ENCODE measurements at places on chromosomes 12 and 14.

- DNase-seq = no peak
Observed at GRCh38 chr12:77377622-77378021, 312.3 kb upstream of the E2F7 start.

GRCh38 chr14:22839159-22839779, 2.9 kb downstream of the MMP14 start:
- no peak for DNase-seq

DNA sequence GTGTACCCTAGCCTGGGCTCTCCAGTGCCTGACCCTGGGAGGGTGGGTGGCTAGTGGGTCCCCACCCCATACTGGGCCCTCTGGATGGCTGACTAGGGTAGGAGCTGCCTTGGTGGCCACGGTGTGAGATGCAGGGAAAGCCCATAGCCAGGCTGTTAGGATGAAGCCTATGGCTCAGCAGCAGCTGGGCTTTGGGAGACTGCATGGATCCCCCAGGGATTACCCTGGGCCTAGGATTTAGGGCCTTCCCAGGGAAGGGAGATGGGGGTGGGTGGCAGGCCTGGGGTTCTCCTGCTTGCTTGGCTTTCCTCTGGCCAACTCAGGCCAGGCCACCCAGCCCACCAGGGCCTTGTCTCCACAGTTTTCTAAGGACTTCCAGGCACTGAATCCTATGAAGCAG, 6.3 kb downstream of the GSTZ1 start:
- no peak for DNase-seq

DNA sequence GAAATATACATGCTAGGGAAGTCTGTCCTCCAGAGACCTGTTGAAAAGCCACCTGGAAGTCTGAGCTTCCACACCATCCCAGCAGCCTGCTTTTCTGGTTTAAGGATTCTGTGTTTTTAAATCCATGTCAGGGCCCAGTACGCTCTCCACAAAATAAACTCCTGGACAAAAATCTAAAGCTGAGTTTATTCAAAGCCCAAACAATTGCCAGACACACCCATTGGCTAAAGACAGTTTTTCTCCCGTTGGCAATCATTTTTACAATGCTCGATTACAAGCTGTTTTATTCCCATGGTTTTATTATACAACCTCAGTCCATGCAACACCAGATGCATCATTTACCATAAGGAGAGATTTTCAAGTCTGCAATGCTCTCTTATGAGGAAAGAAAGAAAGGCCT, 94.5 kb downstream of the MYRFL start:
- DNase-seq = no peak

DNA sequence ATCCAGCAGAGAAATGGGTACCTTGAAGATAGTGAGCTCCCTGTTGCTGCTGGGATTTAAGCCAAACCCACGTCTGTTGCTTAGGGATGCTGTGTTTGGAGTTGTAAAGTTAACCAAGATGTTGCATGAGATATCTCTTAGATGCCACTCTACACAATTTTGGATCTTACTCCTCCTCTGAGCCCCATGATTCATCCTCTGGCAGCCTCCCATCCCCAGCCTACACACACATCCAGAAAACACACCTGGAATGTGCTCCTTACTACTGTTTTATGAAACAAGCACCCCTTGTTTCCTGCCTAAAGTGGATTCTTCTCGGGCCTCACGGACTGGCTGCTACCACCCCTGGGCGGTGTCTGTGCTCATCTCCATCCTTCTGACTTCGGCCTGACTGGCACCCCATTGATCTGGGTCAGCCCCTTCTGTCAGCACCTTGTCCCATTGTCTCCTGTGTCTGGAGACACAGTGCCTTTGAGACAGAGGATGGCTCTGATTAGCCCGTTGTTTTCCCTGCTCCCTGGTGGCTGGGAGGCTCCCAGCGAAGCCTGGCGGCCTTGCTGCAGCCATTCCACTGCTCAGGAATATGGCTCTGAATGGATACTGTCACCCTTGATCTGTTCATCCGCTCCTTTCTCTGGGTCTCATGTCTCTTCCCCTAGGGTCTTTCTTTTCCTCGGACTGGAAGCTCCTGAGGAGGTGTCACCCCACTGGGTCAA, 24.3 kb downstream of the TSPAN9 start:
- no peak for DNase-seq

- DNase-seq = no peak
Observed at GRCh38 chr12:108804271-108804953, 53.0 kb downstream of the SSH1 start.

GRCh38 chr12:62934799-62935674, at the start of gene PPM1H:
Gene PPM1H, minus strand, starts transcription at chr12:62935150. Its CDS starts 414 bp downstream, at chr12:62934736.
- peak; percentile 39 for DNase-seq

DNA sequence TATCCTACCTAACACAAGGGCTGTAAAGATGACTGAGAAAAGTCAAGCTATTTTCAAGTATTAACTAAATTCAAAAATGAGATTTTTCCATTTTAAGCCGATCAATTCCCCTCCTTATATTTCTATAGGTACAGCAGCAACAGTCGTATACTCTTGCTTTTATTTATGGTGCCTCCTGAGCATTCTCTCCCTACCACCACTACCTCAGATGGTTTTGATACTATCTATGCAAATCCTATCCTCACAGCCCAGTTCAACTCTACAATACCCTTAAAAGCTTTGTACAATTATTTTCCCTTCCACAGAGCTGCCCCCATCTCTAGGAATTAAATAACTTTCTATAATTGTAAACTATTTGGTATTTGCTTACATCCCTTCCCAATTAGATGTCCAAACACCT, 52.1 kb downstream of the GALC start:
- no peak for DNase-seq

DNA sequence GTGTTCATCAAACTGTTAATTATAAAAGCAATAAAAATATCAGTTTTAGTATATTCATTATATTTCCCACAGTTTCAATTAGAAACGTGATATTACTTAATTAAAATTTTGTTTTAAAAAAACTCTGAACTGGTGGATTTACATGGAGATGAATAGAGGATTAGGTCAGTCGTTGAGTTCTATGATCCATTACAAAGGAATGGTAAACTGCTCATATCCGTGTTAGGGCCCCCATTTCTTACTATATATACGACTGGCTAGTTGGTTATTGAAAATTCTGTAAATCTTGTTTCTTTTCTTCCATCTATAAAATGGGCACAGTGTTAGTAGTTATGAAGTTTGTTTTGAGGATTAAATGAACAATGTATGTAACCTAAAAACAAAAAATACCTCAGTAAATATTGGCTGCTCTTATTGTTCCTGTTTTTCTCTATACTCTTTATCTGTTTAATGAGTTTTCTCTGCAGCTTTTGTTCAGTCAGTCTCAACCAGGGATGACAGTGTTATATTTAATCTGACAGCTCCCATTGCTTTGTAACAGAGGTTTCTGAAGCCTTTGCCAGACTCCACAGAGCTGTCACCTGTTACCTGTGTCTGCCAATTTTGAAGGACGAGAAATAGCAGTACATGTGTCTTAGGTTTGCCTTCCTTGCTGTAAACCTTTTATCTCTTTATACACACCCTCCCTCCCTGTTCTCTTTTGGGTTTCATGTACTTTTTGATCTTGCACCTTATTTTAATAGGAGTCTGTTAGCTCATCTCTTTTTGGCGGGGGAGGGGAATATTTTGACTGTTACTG, 41.5 kb downstream of the FRS2 start:
- no peak for DNase-seq

GRCh38 chr12:48288387-48289268, 62.1 kb downstream of the ZNF641 start:
- no peak for DNase-seq

DNA sequence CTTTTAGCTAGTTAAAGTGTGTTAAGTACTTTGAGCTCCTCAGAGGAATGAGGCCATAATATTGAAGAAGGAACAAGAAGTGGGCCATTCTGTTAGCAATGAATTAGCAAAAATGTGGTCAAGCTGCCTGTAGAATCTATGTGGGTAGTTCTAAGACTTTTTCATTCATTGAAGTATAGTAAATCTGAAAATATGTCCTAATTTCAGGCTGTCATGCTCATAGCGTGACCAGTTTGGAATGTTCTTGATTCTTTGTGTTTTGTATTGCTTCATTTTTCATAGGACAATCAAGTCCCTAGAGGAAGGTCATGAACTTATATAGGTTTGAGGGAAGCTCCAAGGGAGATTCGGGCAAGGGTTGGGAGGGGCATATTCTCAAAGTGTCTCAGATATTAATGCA, 11.4 kb downstream of the ATP23 start:
- no peak for DNase-seq

GRCh38 chr14:106586098-106586704, 1059.8 kb downstream of the TMEM121 start:
- peak; percentile 66 for DNase-seq

- no peak for DNase-seq
Observed at GRCh38 chr12:42992826-42993225, 403.3 kb upstream of the PRICKLE1 start.

DNA sequence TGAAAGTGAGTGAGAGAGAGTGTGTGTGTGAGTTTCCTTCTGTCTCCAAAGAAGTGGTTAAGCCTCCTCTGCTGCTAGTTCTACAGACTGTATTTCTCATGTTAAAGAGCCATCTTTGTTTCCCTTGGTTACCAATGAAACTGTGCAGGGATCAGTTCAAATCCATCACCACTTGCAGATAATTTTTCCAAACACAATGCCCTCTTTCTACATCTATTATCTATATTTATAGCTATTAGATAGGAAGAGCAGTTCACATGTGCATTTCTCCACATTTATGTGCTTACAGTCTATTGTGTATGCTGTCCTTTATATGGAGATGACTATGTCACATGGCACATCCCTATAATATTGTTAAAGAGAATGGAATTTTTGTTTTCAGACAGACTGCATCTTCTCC, 2.2 kb upstream of the DAAM1 start:
- DNase-seq = no peak

DNA sequence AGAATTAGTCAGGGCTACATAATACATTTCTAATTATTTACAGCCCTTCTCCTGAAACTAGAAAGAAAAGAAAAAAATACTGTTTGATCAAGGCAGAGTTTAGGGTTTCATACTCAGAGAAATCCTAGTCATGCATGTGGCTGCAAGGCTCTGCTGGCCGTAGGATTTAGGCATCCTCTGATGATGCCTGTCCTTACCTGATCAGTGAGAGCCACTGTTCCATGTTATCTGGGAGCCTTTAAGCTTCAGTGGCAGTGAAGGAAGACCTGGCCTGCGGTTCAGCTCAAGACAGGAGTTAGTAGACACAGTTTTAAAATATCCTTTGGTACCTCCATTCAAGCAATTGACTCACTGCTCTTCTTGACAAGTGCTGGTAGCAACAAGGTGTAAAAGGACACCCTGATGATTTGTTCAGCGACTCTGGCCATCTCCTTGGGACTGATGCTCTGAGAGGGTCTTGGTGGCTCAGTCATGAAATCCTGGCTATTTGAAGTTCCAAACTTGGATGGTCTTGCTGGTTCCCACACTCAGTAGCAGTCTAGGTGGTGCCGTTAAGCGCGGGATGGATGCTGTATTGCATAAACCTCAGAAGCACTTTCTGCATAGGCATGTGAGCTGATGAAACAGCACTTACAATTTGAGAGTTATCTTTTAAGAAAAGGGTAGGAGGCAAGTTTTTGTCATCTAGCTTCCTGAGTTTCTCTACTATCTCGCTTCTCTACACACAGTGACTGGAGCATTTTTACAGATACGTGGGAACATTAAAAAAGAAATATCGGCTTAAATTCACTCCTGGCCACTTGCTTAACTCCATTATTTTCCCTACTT, 162.0 kb downstream of the SAMD4A start:
- DNase-seq = no peak

DNA sequence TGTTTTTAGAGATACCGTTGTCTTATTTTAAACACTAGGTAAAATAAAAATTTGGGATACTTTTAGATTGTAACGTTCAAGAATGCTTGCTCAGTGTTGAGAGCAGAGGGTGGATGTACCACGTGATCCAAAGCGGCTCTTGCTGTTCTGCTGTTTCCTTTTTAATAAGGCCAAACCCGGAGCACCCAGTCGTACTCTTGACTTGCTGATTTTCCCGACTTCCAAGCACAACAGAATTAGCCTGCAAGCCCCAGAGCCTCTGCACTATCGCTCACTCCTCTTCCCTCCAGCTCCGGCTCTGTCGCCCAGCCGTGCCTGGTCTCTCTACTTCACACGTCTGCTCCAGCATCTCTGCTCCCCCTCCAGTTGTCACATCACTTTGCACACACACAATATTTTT, 77.3 kb downstream of the EMP1 start:
- no peak for DNase-seq

- DNase-seq = no peak
Observed at GRCh38 chr12:91108196-91108755, 3.0 kb downstream of the LUM start.

GRCh38 chr14:90814806-90815571, 1.2 kb downstream of the TTC7B start:
- DNase-seq = no peak

- no peak for DNase-seq
Observed at GRCh38 chr12:15808652-15809051, 19.5 kb upstream of the EPS8 start.

DNA sequence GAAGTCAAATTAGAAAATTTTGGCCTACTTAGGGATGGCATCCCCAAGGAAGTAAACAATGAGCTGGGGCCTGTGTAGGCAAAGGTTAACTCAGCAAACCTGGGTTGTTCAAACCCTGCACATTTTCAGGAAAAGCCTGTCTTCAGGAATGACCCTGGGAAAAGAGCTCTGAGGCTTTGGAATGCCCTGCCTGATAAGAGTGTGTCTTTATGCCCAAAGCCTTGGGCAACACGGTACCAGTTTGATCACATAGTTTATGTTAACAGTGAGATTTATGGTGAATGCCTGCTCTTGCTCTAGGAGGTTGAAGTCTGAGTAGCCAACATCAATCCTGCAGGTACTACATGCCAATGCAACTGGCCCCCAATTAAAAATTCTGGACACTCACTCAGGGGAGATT, 28.2 kb upstream of the STAB2 start:
- no peak for DNase-seq

- no peak for DNase-seq
Observed at GRCh38 chr12:120646044-120646443, 5.6 kb downstream of the CABP1 start.

- DNase-seq = no peak
Observed at GRCh38 chr12:7150841-7151240, 20.7 kb downstream of the CLSTN3 start.

- DNase-seq = no peak
Observed at GRCh38 chr14:96538097-96538989, 36.2 kb downstream of the PAPOLA start.

GRCh38 chr12:71938728-71939385, at the start of gene TPH2:
Gene TPH2, plus strand, starts transcription at chr12:71938845. Its CDS starts 142 bp downstream, at chr12:71938987.
- DNase-seq = peak; percentile 60

- no peak for DNase-seq
Observed at GRCh38 chr12:86264451-86265328, 8.5 kb upstream of the MGAT4C start.

DNA sequence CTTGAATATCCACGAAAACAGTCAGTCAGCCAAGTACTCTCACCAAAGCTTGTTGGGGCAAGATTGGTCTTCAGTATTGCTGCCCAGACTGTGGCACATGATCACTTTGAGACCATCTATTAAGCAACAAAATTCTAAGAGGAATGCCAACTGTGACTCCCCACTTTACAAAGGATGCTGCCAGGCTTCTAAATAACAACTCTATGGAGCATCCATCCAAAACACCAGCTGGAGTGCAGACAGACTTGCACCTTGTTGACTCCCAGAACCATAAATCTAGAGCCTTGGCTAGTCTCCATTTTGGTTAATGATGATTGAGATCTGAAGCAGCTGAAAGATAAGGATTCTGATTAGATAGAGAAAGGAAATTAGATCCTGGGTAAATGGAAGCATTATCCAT, 132.8 kb downstream of the DIO2 start:
- no peak for DNase-seq

GRCh38 chr12:130218682-130219081, 56.4 kb downstream of the FZD10 start:
- DNase-seq = no peak

- DNase-seq = no peak
Observed at GRCh38 chr12:76957301-76957700, 78.5 kb upstream of the CSRP2 start.
